ENCODE measurements at places on chromosomes 11 and 22. TPM values are rescaled to one million over a fixed set of nuclear protein-coding genes. Genes with fewer than 3 reads are reported as not detected.

PRR5L gene
- 42.0 TPM for total RNA-seq

GRCh38 chr11:44357711-44358110 is 47.8 kb upstream of the ALX4 start:
- DNase-seq: no peak

DNA sequence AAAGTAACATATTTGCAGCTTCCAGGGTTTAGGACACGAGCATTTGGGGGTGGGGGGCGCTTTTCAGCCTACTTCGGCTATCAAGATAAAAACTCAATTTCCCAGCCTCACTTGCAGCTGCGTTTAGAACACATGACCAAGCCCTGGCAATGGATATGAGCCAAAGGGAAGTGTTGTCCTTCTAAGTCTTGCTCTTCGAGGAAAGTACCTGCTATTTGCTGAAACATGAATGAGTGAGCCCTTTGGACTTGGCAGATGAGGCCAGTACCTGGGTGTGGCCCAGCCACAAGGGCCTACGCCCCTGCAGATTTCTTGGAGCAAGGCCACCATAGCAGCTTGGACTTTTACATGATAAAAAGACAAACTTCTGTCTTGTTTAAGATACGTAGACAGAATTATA is 60.2 kb upstream of the SORL1 start:
- peak; percentile 13 for DNase-seq

CATSPER1 gene
- 0.36 TPM for total RNA-seq

- no peak for DNase-seq
Measured at GRCh38 chr11:91869686-91870085, 354.9 kb upstream of the FAT3 start.

VPS51 gene
- 48.7 TPM for total RNA-seq

PANX3 gene
- not detected for total RNA-seq

DNA sequence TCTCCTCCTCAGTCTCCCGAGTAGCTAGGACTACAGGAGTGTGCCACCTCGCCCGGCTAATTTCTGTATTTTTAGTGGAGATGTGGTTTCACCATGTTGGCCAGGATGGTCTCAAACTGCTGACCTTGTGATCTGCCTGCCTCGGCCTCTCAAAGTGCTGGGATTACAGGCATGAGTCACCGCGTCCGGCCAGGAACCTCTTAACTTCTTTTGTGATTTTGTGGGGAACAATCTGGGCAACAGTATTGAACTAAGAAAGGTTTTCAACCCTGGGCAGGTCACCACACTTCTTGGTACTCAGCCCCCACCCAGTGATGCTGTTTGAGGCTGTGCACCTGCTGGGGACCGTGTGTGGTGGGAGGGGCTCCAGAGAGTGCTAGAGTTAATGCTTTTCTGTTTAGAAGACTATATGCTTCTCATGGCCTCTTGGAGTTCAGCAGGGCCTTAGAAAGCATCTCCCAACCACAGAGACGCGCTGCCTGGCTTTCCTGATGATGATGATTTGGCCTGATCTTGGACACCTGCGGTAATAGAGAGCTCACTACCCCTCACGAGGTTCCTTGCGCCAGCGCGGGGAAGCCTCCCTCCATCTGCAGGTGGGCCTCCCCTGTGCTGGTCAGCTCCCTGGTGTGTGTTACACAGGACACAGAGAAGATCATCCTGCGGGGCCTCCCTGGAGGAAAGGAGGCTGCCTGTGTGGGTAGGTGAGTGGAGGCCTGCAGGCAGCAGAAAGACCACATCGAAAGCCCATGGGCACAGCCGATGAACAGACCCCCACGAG is 1.2 kb downstream of the DENND6B start:
- DNase-seq: no peak

DNA sequence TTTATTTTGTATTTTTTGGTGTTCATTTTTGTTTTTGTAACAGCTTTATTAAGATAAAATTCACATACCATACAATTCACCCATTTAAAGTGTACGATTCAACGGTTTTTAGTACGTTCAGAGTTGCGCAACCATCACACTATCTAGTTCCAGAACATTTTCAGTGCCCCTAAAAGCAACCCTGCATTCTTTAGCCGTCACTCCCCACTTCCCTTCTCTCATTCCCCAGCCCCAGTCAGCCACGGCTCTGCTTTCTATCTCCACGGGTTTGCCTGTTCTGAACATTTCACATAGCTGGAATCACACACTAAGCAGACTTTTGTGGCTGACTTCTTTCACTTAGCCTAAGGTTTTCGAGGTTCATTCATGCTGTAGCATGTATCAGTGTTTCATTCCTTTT is 9.6 kb upstream of the KCNQ1OT1 start:
- no peak for DNase-seq

GRCh38 chr11:119666463-119667131 is 62.4 kb downstream of the NECTIN1 start:
- DNase-seq: peak; percentile 65

LYVE1 gene
- not detected for total RNA-seq

PHF21B gene
- not detected for total RNA-seq

DNA sequence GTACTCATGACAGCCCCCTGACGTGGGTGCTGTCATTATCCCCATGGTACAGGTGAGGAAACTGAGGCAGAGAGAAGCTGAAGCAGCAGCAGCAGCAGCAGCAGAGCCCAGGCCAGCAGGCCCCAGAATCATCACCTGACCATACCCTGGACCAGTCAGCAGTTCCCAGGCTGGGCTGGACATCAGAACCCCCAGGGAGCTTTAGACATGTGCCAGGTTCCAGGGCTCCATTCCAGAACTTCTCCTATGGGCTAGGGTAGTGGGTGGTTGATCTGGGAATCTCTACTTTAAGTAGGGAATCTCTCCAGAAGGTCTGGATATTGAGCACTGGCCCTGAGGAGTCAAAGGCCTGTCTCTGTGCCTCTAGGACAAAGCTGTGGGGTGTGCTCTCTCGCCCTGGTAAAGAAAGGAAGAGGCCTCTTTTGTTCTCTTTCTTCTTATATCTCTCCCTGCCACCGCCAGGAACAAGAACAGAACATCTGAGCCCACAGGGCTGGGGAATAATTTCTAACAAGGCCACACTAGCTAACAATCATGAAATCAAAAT is 26.6 kb downstream of the MAFF start:
- no peak for DNase-seq

SORL1 gene
- total RNA-seq: 1.3 TPM

FKBP2 gene
- 109 TPM for total RNA-seq

DBX1 gene
- not detected for total RNA-seq

DNA sequence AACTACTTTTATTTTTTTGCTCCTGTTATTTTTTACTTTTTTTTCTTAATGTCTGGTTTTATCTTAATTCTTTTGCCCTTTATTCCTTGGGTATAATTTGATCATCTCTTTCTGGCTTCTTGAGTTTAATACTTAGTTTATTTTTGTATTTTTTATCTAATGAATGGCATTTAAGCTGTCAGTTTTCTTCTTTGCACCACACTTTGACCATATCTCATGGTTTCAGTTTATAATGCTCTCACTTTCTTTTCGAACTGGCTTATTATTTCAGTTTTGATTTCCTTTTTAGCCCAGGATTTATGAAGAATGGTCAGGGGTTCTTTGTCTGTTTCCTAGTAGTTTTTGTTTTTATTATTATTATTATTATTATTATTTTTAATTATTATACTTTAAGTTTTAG is 48.3 kb downstream of the QSER1 start:
- no peak for DNase-seq

GVQW3 gene
- total RNA-seq: 3.6 TPM

DNA sequence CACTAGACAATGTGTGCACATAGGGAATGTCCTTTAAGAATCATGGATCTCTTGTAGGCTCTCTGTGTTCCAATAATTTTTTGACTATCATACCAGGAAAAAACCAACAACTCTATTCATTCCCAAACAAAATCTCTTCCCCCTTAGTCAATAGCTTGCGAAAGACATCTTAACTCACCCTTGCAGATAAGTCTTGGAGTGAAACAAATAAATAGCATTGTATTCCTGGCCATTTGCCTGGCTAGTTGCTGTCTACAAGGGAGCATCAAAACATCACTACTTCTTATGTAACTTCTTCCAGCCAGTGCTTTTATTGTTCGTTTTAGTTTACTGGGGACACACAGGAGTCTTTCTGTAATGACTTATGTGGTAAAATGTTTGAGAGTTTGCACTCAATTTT is 29.4 kb downstream of the SCN3B start:
- no peak for DNase-seq

GRCh38 chr11:84524422-84525051 is 1102.6 kb downstream of the DLG2 start:
- DNase-seq: no peak

BACE1-AS gene
- total RNA-seq: 6.8 TPM

GRCh38 chr22:45166932-45167331 is 3.2 kb downstream of the NUP50 start:
- DNase-seq: no peak

DNA sequence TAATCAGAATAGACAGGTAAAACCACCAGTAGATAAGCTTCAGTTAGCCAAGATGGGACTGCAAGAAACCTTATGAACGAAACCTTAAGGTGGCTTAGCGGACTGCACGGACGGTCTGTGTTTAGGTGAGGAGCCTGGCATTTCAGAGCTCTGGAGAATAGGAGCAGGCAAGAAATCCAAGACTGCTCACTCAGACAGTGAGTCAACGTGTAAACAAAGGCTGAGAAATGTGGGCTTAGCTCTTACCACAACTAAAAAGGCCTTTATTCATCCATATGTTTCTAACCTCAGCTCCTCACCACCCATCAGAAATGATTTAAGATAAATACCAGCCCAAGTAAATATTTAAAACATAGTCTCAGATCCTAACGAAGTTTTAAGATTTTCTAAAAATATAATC is 657.7 kb downstream of the OPCML start:
- peak; percentile 64 for DNase-seq

DNA sequence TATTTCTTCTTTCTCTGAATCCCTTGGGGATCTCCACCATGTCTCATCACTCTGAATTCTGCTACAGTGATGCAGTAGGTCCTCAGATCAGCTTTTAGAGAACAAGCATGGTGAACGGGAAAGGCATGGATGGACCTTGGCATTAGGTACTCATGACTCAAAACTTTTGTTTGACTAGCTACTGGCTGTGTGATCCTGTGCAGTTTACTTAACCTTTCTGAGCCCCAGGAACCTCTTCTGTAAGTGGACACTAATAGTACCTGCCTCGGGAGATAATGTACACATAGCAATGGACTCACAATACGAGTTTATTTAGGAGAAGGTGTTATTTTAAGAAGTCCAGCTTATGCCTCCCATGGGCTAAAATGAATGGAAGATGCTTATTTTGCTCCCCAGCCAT is 184.7 kb upstream of the TBCEL start:
- DNase-seq: no peak

Data from RPMI7951 (cell line).